ENCODE measurements at places on chromosomes 12 and 14. TPM values are rescaled to one million over a fixed set of nuclear protein-coding genes. Genes with fewer than 3 reads are reported as not detected.

DNA sequence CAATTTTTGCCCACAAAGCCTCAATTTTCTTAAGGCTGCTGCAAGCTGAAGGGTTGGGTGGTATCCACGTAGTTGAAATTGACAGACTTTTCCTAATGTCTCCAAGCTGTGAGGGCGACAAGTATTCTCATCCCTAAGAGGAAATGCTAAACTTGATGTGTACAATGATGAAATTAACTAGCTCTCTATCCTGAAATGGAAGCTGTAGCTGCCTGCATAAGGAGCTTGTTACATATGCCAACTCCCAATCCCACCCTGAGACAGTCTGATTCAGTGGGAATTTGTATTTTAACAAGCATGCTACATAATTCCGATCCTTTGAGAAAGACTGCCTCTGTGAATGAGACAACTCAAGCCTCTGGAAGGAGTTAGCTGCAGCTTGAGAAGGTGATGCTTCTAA, 45.7 kb upstream of the MDM1 start:
- no peak for DNase-seq

GRCh38 chr12:3200032-3200617, 122.9 kb downstream of the TSPAN9 start:
- DNase-seq: peak; percentile 77

DNA sequence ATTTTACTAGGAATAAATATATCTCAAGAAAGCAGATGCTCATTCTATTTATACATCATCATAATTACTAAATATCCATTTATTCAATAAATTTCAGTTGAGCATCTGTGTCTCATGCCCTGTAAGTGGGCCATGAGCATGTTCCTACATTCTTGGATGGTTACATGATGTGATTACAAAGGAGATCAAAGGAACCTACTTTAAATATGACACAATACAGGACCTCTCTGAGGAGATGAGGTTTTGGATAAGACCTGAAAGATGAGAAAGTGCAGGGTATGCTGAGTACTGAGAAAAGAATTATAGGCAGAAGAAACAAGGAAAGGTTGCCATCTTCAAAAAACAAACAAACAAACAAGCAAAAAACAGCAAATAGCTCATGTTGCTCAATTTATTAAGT, 105.4 kb upstream of the CNTN1 start:
- DNase-seq: peak; percentile 6

DNA sequence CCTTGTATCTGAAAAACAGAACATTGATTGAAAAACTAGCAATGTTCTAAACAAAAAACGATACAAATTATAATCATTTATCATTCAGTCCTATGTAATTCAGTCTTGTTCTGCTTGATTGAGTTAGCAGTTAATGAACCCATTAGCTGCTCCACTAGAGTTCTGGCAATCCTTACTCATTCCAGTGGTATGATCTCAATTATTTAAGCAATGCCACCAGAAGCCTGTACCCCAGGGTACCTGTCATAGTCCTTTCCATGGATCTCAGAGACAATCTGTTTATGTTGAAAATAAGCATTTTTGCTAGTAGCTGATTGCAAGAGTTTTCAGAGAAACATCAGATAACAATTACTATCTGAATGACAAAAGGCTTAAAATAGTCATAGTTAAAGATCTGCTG, 115.9 kb downstream of the UNC79 start:
- DNase-seq: no peak

DNA sequence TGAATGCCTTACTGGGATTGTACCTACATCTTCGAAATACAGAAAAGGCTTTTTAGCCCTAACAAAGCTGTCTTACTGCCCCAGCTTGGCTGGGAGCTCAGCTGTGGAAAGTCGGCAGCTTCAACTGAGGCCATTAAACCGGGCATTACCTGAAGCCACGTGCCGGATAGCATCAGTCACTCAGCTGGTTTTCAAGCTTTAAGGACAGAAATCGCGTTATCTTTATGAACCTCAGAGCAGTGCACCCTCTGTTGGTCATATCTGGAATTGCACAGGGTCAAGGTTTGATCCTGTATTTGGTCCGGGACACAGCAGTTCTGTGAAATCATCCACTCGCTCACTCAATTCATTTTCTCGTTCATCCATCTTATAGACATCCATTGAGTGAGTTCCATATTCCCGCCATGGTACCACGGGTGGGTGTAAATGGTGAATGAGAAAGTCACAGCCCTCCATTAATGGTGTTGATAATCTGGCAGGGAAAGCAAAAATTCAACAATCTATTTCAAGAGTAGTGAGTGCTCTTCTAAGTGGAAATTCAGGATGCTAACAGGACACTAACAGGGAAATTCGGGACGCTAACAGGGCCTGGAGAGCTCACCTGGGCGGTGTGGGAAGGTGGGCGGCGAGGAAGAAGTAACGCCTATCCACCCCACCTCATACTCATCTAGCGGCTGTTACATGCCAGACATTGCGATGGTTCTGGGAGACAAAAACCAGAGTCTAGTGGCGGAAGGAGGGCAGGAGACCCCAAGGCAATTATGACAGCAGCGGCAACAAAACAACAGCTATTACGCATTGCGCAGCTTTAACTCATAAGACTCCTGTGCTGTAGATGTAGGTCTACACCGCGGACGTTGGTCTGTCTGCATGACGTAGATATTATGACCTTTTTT, 60.6 kb upstream of the TCL1A start:
- peak; percentile 39 for DNase-seq

- no peak for DNase-seq
Measured at GRCh38 chr12:3303410-3304136, 187.4 kb upstream of the PRMT8 start.

GRCh38 chr12:52713960-52714886, 10.9 kb upstream of the KRT77 start:
- no peak for DNase-seq

GRCh38 chr12:57242691-57243454, 8.1 kb downstream of the STAC3 start:
- peak; percentile 46 for DNase-seq

- peak; percentile 18 for DNase-seq
Measured at GRCh38 chr12:111976291-111976690, 36.7 kb downstream of the TMEM116 start.

The SSTR1 gene
- total RNA-seq: 57.9 TPM

The TTC9 gene
- under 0.01 TPM for total RNA-seq

The CFL2 gene
- total RNA-seq: 173 TPM

The EIF2S3B gene
- total RNA-seq: 9.5 TPM

The TMEM179 gene
- total RNA-seq: not detected

The OTX2 gene
- total RNA-seq: not detected

All from fibroblast of villous mesenchyme (primary cell).